ENCODE measurements at places on chromosomes 13 and 19.

GRCh38 chr13:24894972-24895300, 131.0 kb downstream of the RNF17 start:
- no peak for DNase-seq

DNA sequence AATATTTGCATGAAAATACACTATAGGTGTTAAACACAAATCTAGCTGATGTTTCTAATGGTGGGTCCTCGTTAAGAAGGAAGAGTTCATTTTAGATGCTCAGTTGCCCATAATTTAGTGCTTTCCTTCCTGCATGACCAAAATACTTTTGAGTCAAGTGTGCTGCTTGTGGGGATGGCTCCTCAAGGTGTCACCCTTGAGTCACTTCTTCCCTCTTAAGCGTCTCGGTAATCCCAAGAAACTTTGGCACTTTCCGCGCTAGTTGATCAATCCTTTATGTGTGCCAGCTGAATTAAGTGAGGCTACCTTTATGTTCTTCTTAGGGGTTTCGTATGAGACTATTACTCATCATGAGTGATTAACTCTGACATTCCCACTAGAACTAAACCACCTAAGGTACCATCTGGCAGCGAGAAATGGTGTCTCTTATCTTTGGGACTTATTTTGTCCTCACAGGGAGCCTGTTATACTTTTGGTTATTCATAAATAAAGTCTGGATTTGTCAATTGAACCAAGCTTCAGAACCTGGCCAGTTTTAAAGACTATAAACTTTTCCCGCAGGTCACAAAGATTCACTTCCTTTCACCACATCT, 106.8 kb downstream of the NHLRC3 start:
- DNase-seq: peak; percentile 7

DNA sequence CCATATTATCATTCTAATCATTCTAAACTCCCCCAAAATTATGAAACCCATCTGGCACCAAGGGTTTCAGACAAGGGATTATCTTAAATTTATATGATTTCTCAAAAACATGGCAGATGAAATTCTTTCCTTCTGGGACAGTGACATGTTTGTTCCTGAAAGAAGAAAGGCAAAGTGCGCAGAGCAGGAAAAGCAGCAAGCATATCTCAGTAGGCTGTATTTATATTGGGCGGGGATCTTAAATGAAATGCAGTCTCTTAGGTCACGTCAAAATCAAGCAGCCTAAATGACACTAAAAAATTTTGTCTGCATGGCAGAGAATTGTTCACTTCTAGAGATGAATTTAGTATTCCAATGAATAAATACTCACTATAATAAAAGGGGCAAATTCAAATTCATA, 49.3 kb downstream of the RCBTB2 start:
- no peak for DNase-seq

- DNase-seq: peak; percentile 97
These were observed 1.4 kb upstream of the SIX5 start for GRCh38 chr19:45770192-45771101.

- DNase-seq: no peak
These were observed 19.8 kb upstream of the SLC35E1 start for GRCh38 chr19:16591803-16592556.

DNA sequence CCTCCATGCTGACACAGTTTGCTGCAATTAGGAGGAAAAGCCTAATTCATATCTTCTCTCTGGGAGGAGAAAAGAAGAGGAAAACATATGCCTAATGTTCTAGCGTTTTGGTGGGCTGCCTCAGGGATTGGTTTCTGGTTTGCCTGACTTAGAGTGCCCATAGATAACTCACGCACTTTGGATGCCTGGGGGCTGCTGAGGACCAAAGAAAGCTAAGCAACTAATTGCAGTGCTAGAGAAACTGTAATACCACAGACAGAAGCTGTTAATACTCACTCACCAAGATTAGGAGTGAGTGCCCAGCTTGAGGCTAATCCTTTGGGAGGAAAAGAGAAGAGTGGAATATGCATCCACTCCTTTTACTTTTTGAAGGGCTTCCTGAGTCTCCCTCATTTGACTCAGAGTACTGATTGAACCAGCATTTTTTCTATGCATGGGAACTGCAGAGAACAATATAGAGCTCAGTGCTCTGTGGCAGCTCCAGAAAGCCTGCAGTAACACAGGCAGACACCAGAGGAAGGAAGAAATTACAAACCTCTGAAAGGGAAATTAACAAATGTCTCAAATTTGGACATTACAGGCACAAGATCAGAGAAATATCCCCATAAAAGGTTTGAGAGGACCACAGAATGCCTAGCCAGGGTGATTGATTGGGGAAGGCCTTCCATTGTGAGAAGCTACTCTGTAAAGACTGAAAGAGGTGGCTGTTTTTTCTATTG, 666.4 kb downstream of the OLFM4 start:
- no peak for DNase-seq

- DNase-seq: no peak
These were observed 832.0 kb upstream of the SLITRK5 start for GRCh38 chr13:86839221-86839620.

GRCh38 chr19:15280915-15281683, 48.9 kb upstream of the EPHX3 start:
- DNase-seq: no peak

GRCh38 chr13:49388091-49388635, 55.7 kb downstream of the CAB39L start:
- DNase-seq: no peak

DNA sequence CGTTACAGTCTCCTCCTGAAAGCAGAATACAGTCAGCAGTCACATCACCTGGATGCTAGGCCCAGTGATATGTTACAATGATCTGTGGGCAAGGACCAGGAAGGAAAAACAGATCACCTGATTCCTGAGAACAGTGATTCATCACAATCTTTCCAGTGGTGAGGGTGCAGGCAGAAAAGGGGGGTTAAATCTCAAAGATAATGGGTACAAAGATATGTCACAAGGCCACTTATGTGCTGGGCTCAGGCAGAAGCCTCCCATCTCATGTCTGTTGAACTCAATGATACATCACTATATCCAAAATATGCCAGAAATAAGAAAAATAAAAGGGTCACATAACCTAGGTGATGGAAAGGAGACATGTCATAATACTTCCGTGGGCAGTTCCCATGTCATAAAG, 10.8 kb upstream of the ZNF91 start:
- no peak for DNase-seq

DNA sequence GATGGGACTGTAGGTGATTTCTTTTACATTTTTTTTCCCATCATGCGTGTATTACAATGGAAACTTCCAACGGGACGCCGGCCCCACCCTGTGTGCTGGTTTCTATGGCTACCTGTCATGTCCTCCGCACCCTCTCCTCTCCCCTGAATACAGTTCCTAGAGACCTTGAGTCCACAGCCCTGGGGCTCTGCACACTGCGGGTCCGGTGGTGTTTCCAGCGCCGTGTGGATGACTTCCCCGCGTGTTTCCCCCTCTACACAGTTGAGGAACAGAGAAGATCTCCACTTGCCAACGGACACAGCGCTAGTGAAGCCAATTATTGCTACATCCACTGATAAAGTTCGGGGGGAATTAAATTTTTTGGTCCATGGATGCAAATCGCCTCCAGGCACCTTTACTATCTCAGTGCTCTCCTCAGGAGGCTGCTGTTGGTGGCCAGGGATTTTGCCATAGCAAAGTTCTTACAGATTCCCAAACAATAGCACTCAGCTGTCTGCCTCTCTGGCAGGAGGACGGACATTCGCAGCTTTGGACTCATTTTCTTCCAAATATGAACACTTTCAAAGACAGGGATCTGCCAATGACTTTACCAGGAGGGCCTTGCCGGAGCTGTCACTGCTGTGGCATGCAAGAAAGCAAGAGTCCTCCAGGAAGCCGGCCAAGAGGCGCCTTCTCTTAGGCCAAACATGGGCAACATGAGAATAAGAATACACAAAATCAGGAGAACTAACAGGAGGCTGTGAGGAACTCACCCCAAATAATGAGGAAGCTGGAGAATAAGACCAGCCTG, 39.3 kb upstream of the GAS6 start:
- DNase-seq: peak; percentile 5

DNA sequence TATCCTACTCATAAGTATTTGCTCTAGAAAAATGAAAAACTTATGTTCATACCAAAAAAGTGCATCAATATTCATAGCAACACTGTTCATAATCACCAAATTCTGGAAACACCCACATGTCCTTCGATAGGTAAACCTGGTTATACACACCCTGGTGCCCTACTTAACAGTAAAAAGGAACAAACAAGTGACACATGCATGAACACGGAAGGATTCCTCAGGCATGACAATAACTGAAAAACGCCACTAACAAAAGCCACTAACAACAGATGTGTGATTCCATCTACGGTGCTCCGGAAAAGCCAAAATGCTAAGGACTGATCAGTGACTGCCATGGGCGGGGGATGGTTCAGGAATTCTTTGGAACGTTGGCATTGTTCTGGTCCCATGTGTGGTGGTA, 65.5 kb downstream of the STK24 start:
- DNase-seq: no peak

- DNase-seq: no peak
These were observed 165.0 kb downstream of the LACC1 start for GRCh38 chr13:44044547-44045179.

DNA sequence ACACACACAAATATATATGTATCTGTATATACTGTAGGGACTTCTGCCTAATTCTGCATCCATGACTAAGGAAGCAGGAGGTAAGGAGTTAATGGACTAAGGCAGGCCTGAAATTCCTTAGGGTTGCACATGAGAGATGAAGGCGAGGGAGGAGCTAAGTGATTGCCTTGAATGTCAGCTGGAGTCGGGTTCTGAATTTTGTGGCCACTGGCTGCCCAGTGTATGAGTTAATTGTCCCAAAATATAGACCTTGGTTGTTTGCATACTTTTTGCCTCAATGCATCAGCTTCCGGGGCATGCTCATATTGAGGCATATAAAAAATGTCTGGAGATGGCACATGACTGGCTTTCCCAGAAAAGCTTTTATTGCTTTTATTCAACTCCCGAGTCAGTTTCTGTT, 245.5 kb downstream of the TDRD3 start:
- no peak for DNase-seq

DNA sequence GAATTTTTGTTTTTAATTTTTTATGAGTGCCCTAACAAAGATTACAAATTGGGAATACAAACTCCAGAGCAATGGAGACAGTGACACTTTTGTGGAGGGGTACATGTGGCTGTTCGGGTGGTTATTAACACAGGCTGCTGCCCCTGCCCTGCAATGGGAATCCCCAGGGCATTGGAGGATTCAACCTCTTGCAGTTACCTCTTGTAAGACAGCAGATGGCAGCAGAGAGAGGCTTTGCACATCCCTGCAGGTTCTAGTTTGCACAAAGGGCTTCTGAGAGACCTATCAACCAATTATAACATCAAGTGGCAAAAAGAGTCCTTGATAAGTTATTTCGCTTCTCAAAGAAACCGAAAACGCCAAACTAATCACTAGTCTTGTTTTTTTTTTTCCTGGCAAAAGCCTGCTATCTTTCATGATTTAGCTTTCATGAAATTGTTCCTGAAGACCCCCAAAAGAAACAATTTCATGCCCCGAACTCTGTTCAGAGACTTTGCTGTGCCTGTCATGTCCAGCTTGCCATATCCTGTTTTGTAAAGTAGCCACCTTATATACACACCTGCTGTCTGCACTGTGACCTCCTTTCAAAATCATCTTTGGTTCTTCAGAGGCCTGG, 10.4 kb downstream of the GJB2 start:
- peak; percentile 53 for DNase-seq

GRCh38 chr19:18202778-18203407, 949 bp downstream of the RAB3A start:
- DNase-seq: peak; percentile 51

GRCh38 chr13:50224534-50224933, 209.3 kb downstream of the KCNRG start:
- DNase-seq: no peak

GRCh38 chr13:87208636-87209035, 462.5 kb upstream of the SLITRK5 start:
- DNase-seq: no peak

DNA sequence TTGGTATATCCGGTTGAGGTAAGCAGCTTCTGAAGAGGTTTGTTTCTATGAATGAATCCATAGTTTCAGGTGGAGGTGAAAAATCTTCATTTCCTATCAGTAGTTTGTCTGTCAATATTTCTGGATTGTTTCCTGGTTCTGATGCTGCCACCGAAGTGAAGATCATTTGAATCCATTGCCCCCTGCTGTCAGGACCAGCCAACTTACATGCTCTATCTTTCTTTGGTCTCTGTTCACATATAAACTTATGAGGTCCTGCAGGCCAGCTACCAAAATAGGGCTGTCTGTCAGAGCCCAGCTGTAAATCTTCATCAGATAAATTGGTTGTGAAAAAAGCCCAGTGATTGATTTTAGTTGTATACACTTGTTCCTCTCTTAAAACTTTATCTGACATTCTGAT, 15.2 kb upstream of the N4BP2L1 start:
- DNase-seq: peak; percentile 59

DNA sequence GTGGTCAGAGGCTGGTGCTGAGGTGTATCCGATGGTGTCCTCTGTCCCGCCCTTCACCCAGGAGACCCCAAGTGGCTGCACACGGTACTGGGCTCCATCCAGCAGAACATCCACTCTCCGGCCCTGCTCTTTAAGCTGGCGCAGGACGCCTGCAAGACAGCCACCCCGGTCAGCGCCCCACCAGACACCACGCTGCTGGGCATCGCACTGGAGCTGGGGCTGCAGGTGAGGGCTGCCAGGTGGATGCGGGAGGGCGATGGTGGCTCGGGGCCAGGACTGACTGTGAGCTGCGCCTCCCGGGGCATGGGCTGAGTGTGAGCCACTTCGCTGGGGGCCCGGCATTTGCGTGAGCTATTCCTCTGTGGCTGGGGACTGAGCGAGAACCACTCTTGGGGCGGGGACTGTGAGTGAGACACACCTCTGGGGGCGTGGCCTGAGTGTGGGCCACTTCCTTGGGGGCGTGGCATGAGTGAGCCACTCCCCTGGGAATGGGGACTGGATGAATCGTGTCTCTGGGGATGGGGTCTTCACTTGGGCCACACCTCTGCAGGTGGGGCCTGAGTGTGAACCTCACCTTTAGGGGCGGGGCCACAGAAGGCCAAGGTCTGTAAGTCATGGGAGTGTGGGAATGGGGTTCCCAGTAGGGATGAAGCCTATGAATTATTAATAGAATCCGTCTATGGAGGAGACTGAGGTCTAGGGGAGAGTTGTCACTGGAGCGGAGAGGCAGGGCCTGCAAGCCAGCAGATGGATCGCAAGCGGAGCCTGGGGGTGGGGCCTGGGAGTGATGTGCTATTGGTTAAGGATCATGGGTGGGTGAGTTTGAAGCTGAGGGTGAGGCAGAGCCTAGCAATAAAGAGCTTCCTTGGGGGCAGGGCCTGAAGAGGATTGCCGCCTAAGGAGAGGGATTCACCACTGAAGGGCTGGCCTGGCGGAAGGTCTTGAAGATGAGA, 30.5 kb downstream of the ZSWIM4 start:
- no peak for DNase-seq
